ENCODE measurements at places on chromosomes 1 and 21.

- DNase-seq: no peak
These were observed at the start of gene SHC1 for GRCh38 chr1:154970631-154971340. TSS of gene SHC1 (minus strand) at chr1:154970747. CDS start at chr1:154970526, 221 bp downstream.

- DNase-seq: no peak
These were observed 195.3 kb upstream of the USP25 start for GRCh38 chr21:15534450-15534886.

DNA sequence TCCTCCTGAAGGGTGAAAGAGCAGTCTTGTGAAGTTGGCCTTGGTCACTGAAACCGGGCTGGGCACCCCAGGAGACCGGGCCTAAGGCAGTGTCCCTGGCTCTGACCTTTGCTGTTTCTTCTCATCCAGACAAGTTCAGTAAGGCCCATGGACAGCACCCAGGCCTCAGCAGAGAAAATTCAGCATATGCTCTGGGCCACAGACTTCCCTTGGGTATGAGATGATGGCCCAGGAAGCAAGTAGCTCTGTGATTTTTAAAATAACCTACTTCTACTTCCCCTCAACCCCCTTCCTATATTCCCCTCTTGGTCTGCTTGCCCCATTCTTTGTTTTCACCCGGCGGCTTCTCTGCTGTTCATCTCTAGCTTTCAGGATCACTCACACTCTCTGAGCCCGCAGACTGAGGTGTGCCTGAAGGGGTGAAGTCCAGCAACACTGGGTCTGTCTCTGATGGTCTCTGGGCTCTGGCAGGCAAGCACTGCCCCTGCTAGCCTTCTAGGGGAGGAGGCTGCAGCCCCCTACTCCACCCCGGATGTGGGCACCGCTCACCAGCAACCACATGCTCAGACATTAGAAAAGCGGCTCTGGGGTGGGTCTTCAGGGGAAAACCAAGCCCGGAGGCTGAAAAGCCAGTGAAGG, 2.9 kb upstream of the GPR25 start:
- no peak for DNase-seq

GRCh38 chr1:82492159-82492558, 691.4 kb downstream of the ADGRL2 start:
- no peak for DNase-seq

DNA sequence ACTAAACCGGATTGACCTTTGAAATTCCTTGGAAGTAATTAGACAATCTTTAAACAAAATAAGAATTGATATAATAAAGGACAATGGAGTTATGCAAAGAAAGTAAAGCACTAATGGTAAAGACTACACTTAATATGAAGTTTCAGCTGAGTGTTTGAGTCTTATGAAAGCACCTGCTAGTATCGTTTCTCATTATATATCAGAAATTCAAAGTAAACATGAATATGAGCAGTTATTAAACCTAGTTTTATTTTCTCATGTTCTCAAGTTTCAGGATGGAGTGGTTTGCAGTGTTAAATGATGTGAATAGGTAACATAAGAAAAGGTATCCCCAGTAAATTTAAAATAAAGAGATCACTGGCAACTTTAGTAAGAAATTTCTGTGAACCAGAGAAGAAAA, 188.6 kb downstream of the ZP4 start:
- no peak for DNase-seq

DNA sequence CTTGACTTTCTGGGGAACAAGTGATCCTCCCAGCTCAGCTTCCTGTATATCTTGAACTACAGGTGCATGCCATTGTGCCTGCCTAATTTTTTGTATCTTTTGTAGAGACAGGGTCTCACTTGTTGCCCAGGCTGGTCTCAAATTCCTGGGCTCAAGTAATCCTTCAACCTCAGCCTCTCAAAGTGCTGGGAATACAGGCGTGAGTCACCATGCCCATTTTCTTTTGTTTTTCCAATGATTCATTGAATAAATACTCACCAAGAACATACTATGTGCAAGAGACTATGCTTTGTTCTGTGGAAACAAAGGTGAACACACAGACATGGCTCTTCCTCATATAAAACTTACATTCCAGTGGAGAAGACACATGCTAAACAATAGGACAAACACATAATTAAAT, 407.8 kb upstream of the DAB1 start:
- DNase-seq: no peak

- no peak for DNase-seq
These were observed 55.4 kb downstream of the MATN1 start for GRCh38 chr1:30668024-30668423.

DNA sequence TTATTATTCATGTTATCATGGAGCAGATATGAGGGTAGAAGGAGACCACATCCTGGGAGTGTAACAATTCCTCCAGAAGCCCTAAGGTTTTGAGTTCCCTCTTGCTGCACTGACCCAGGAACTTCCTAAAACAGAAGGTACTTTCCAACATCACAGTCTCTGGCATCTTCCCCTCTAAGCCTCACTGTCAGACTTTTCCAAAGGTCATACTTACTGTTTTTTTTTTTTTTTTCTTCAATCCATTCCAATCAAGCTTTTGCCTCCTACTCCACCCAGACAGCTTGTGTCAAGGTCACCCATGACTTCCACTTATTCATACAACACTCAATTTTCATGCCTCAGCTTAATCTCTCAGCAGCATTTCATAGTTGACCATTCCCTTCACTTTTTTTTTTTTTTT, 18.4 kb upstream of the UQCRHL start:
- no peak for DNase-seq

DNA sequence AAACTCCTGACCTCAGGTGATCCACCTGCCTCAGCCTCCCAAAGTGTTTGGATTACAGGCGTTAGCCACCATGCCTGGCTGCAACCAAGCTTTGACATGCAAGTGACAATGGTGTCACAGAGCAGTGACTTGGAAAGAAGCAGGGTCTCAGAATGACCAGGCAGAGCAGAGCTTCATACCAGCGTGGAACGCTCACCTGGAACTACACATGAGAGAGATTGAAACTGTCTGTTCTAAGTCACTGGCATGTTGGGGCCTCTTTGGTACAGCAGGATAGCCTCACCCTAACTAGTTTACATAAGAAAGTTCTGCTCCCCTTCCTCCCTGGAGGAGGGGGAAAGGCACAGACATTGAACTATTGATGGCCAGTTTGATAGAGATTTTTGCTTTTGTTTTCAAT, 47.5 kb upstream of the ITPKB start:
- no peak for DNase-seq

GRCh38 chr21:29434081-29434480, 135.4 kb downstream of the BACH1 start:
- DNase-seq: no peak

- no peak for DNase-seq
These were observed 258.7 kb upstream of the DMRTA2 start for GRCh38 chr1:50681931-50682330.

DNA sequence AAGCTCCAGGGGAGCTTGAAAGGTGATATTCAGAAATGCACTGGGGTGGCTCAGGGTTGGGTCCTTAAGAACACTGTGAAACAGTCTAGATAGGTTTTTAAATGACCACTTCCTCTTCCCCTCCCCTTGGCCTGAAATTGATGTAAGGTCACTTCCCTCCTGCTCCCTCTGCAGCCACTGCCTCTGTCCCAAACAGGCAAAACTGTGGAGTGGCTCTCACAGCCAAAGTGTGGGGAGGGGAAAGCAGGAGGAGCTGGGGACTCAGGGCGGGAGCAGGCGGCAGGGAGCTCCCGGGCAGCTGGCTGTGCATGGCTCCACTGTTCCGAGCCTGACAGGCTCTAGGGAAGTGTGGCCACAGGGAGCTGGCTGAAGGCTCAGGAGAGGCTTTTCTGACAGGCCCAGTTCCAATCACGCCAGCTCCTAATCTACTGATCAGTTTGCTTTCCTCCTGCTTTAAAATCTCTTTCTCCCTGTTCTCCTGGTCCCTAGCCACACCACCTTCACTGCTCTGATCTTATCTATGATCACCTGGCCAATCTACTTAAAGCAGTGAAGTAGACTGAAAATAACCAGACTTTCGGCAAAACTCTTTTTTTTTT, 5.1 kb upstream of the CSRP1 start:
- DNase-seq: no peak

DNA sequence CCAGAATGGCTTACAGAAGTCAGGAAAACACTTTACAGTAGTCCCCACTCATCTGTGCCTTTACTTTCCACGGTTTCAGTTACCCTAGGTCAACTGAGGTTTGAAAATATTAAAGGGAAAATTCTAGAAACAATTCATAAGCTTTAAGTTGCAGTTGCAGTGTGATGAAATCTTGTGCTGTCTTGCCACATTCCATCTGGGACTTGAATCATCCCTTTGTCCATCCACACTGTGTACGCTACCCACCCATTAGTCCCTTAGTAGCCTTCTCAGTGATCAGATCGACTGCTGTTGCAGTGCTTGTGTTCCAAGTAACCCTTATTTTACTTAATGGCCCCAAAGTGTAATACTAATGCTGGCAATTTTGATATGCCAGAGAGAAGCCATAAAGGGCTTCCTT, 30.5 kb downstream of the ZCCHC17 start:
- no peak for DNase-seq

DNA sequence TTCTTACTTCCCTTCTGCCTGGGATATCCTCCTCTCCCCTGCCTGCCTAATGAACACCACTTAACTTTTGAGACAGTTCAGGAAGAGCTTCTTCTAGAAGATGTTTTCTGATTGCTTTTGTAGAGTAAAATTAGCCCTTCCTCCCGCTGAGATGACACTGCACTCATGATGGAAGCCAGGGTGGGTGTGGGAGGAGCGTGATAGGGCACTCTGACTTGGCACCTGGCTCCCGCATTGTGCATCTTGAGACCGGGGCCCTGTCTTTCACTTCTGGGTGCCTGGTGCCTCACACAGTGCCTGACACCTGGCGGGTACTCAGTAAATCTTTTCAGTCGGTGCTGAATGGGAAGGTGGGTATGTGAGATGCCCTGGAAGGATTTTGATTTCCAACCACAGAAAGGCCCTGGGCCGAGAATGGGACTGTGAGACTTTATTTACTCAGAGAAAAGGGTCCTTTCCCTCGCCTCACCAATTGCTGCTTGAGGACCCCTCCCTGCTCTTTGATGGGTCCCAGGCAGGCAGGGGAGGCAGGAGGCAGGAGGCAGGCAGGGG, 6.8 kb downstream of the THEM5 start:
- DNase-seq: no peak

DNA sequence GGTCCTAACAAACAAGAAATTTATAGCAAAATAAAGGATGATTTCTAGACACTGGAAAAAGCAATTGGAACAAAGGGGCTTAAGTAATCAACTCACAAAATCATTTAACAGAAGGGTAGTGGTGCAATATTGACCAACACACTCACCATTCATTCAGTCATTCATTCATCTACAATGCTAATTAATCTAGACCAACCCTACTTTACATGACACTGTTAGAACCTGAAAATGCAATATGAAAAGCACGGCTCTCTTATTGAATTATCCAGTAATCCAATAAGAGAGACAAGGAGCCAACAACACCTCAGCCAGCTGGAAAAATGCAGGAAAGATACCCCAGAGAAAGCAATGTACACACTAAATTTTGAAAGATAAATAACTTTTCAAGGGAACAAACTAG, 310.8 kb upstream of the NR5A2 start:
- DNase-seq: no peak

DNA sequence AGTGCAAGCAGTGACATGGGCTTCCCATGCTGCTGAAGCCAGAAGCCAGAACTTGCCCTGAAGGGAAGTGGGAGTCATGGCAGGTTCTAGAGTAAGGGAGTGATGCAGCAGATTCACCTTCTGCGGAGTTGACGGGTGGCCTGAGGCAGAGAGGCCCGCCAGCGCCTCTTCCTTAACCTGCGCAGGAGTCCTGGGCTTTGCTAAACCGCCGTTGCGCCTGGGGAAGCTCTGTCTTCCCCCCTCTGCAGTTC, 67.3 kb downstream of the OBSCN start:
- no peak for DNase-seq

- DNase-seq: no peak
These were observed 5.7 kb downstream of the AK5 start for GRCh38 chr1:77287535-77287934.

DNA sequence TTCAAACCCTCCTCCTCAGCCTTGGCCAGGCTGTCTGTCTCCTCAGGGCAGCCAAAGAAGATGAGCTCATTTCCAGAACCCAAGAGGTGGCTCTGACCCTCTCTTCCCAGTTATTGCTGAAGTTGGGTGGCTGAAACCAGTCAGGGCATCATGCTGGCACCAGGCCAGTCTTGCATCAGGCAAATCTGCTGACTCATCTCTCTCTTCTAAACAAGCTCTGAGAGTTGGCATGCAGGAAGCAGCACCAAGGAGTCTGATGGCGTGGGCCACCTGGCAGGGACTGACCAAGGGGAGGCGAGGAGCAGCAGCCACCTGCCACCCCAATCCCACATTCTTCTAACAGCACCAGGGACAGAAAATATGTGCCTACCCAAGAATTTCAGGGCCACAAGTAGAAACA, 104.8 kb upstream of the ATP1A1 start:
- no peak for DNase-seq

GRCh38 chr21:38319781-38320180, 63.0 kb downstream of the KCNJ15 start:
- DNase-seq: no peak

- no peak for DNase-seq
These were observed 70.6 kb downstream of the ALPL start for GRCh38 chr1:21579791-21580190.

DNA sequence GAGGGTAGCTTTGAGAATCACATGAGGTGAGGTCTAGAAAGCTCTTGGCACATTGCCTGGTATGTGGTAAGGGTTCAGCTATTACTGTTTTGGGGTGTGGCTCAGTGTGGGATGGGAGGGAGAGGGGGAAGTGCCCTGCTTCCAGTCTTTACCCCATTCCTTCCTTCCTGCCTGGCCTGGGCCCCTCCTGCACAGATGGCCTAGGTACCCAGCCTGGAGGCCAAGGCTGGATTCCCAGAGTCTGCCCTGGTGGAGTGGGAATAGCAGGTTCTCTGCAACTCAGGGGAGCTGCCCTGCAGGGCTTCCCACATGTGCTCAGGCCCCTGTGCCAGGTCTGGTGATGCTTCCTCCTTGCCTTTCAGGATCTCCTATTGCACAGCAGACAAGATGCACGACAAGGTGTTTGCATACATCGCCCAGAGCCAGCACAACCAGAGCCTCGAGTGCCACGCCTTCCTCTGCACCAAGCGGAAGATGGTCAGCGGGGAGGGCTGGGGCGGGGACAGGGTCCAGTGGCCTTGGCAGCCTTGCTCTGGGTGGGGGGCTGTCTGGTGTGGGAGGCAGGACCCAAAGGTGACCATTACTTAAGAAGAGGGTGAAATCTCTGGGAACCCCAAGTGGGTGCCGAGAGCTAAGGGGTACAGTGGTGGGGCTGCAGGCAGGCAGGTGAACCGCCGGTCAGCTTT, 13.5 kb downstream of the LDLRAP1 start:
- no peak for DNase-seq

DNA sequence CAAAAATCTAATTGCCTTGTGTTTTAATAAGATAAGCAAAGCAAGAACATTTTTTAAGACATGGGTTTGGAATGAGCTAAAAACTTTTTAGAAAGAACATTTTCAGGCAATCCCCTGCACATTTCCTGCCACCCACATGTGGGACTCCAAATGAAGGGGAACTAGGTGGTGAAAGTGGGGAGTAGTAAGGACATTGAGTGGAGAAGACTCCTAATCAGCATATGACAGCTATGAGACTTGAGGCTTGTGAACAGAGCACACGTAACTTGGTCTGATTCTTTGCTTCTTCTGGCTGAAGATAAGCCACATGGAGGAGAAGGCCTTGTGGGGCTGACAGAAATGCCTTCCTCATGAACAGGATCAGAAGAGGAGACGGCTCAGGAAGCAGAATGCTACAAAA, 50.3 kb downstream of the FCER1A start:
- DNase-seq: no peak

- no peak for DNase-seq
These were observed 54.7 kb upstream of the BEND5 start for GRCh38 chr1:48831120-48831978.

GRCh38 chr1:113169591-113169990, 96.6 kb downstream of the LRIG2 start:
- DNase-seq: no peak

GRCh38 chr1:219699870-219700269, 87.0 kb upstream of the ZC3H11B start:
- DNase-seq: no peak

Measured in effector CD8-positive, alpha-beta T cell (primary cell).